ENCODE measurements at places on chromosomes 13 and 19. TPM values are rescaled to one million over a fixed set of nuclear protein-coding genes. Genes with fewer than 3 reads are reported as not detected.

DNA sequence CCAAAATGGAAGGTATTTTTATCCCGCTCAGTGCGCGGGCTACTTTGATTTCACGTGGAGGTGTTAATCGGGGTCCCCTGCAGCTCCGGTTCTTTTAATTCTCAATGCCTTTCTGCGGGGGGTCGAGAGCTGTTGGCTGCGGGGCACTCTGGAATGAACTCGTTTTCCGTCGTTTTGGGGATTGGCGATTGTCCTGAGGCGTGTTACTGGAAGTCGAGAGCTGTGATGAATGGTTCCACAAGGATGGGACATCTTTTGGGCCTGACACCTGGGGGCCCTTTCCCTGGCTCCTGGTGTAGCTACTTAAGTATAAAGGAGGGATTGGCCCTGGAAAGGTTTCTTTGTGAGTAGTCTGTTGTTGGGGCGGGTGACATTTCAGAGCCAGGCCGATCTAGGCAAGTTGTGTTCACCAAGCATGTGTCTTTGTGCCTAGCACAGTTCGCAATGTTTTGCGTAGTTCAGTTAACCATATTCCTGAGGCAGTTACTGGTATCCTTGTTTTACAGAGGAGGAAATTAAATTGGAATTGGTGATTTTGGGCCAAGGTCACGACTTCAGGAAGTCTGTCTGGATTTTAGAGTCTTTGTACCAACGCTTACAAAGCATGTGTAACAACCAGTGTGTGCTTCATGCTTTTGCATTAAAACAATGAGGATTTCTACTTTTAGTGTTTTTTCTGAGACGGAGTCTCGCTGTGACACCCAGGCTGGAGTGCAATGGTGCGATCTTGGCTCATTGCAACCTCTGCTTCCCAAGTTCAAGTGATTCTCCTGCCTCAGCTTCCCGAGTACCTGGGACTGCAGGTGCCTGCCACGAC lies 846 bp downstream of the RPL13A start:
- peak overlapping the region; percentile 98 for H3K4me3 ChIP-seq
- H3K36me3 ChIP-seq, result peaks cover 7% of the 10 kb centered on the region
- peaks cover 21% of the 10 kb centered on the region for H3K4me1 ChIP-seq
- H3K27ac ChIP-seq, result peak overlapping the region; percentile 91

- DNase-seq, result no peak
- H3K4me1 ChIP-seq, result peaks cover 33% of the 10 kb centered on the region
- no peak overlapping the region for H3K4me3 ChIP-seq
- no peaks in the 10 kb centered on the region for H3K36me3 ChIP-seq
- no peak overlapping the region for H3K27ac ChIP-seq
- no peaks in the 10 kb centered on the region for H3K27me3 ChIP-seq
These were observed 1.3 kb downstream of the SOX21 start for GRCh38 chr13:94710881-94711560.

- H3K27me3 ChIP-seq, result no peaks in the 10 kb centered on the region
- no peak overlapping the region for H3K4me3 ChIP-seq
- DNase-seq, result no peak
- no peaks in the 10 kb centered on the region for H3K36me3 ChIP-seq
- no peaks in the 10 kb centered on the region for H3K4me1 ChIP-seq
- peak overlapping the region; percentile 72 for H3K27ac ChIP-seq
These were observed 37.3 kb downstream of the KL start for GRCh38 chr13:33053397-33054066.

ZBTB45 gene
- total RNA-seq, result 10.7 TPM

DNA sequence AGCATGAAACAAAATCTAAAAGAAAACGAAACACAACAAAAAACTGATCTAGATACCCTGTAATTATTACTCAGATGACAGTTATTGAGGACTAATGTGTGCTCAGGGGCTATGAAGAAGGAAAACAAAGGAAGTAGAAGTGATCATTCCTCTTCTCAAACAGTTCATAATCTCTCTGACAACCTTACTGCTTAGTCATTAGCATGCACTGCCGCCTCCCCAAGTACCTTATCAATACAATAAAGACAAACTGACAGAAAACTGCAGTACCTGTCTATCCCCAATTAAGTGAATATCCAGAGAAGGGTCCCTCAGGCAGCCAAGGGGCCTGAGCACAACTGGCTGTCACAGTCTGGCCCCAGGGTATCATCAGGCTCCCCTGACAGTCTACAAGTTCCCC lies 22.0 kb upstream of the POU4F1 start:
- H3K27ac ChIP-seq, result no peak overlapping the region
- no peaks in the 10 kb centered on the region for H3K4me1 ChIP-seq
- no peaks in the 10 kb centered on the region for H3K27me3 ChIP-seq

GRCh38 chr19:29664753-29665214 lies 477 bp upstream of the PLEKHF1 start:
- H3K27me3 ChIP-seq, result no peaks in the 10 kb centered on the region
- no peak for DNase-seq
- no peaks in the 10 kb centered on the region for H3K36me3 ChIP-seq
- peaks cover 48% of the 10 kb centered on the region for H3K4me1 ChIP-seq

- no peaks in the 10 kb centered on the region for H3K27me3 ChIP-seq
- H3K27ac ChIP-seq, result no peak overlapping the region
- no peak overlapping the region for H3K4me3 ChIP-seq
- H3K4me1 ChIP-seq, result no peaks in the 10 kb centered on the region
- no peak for DNase-seq
- peaks cover 13% of the 10 kb centered on the region for H3K36me3 ChIP-seq
These were observed 48.2 kb upstream of the GPI start for GRCh38 chr19:34316741-34317301.

DNA sequence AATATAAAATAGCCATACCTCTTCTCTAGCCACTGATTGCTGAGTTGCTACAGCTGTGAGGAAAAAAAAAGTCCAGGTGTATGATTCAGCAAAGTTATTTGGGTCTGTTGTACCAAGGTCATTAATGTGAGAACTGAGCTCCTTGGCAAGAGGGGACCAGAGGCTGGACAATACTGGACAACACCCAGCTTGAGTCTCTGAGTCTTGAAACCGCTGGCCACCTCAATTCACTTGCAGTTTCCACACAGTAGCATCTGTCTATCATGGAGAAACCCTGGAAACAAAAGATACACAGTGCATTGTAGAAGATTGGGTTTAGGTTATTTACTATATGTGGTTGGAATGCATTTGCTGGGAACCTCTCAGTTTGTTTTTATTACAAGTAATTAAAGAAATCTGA lies 60.4 kb downstream of the WDFY2 start:
- H3K4me3 ChIP-seq, result no peak overlapping the region
- DNase-seq, result no peak
- peak overlapping the region; percentile 45 for H3K27ac ChIP-seq

ARHGAP33 gene
- 46.8 TPM for total RNA-seq

DNA sequence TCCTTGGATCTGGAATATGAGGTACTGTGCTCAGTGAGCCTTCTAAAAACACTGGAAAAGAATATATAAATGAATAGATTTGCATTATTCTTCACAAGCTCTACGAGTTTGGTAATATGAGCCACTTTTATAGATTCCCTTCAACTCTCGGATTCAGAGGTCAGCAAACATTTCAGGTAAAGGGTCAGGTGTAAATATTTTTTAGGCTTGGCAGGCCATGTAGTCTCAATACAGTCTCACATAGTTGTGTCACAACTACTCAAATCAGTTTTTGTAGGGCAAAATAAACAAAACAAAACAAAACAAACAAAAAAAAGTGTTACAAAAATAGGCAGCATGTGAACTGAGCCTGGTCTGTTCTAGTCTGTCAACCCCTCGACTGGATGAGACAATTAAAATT lies 57.4 kb downstream of the PSPC1 start:
- H3K4me3 ChIP-seq, result no peak overlapping the region
- H3K4me1 ChIP-seq, result no peaks in the 10 kb centered on the region
- H3K27ac ChIP-seq, result no peak overlapping the region
- H3K27me3 ChIP-seq, result no peaks in the 10 kb centered on the region
- no peak for DNase-seq
- H3K36me3 ChIP-seq, result peaks cover 45% of the 10 kb centered on the region

- no peaks in the 10 kb centered on the region for H3K27me3 ChIP-seq
- DNase-seq, result no peak
- no peaks in the 10 kb centered on the region for H3K4me1 ChIP-seq
- H3K36me3 ChIP-seq, result peaks cover 16% of the 10 kb centered on the region
These were observed 42.9 kb upstream of the ZNF14 start for GRCh38 chr19:19775891-19776205.

DACT3 gene
- total RNA-seq, result 7.4 TPM

SLC25A41 gene
- total RNA-seq, result 0.63 TPM

GSX1 gene
- total RNA-seq, result not detected

DNA sequence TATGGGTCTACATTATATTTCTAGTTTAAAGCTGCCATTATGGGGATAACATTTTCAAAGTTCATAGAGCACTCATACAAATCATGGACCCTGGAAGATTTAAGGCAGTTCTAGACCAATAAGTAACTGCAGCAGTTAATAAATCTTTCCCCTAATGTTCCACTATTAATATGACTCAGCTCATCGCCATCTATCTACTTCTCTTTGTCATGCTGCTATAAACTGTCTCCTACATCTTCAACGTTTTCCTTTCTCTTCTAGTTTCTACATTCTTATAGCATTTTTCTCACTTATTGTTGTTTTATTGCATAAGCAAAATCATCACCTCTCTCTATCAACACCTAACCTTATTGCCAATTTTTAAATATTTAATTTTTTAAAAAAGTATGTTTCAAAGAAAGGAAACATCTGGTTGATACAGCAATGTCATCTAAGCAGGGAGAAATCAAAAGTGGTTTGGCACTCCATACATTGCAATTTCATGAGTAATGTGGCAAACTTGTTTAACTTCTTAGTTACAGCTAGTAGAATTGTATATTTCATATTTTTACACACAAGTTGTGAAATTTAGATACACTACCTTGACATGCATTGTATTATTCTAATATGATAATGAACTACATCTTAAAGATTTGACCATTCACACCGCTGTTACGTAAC lies 1500.4 kb upstream of the MIR17HG start:
- no peak for DNase-seq
- no peaks in the 10 kb centered on the region for H3K36me3 ChIP-seq

DNA sequence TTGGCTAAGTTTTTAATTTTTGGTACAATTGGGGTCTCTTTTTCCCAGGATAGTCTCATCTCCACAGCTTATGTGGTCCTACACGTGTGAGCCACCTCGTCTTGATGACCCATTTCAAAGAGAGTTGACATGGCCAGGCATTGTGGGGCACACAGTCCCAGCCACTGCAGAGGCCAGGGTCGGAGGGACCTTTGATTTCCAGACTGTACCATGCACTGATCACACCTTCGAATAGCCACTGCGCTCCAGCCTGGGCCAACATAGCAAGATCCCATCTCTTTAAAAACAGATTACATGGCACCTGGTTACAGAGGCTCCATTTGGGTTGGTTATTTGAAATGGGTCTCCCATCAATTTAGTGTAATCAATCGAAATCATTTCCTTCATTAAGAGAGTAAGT lies 71.6 kb downstream of the DPRX start:
- no peaks in the 10 kb centered on the region for H3K27me3 ChIP-seq
- no peak overlapping the region for H3K27ac ChIP-seq
- H3K4me3 ChIP-seq, result no peak overlapping the region
- no peak for DNase-seq
- H3K4me1 ChIP-seq, result no peaks in the 10 kb centered on the region

GRCh38 chr19:13957051-13957450 lies 4.7 kb downstream of the DCAF15 start:
- H3K36me3 ChIP-seq, result peaks cover 2% of the 10 kb centered on the region
- no peak overlapping the region for H3K4me3 ChIP-seq
- no peak for DNase-seq
- no peak overlapping the region for H3K27ac ChIP-seq

- no peaks in the 10 kb centered on the region for H3K4me1 ChIP-seq
- peak; percentile 89 for DNase-seq
- no peaks in the 10 kb centered on the region for H3K27me3 ChIP-seq
- H3K36me3 ChIP-seq, result peaks cover 3% of the 10 kb centered on the region
These were observed 29.4 kb downstream of the SPC24 start for GRCh38 chr19:11125994-11126685.

DNA sequence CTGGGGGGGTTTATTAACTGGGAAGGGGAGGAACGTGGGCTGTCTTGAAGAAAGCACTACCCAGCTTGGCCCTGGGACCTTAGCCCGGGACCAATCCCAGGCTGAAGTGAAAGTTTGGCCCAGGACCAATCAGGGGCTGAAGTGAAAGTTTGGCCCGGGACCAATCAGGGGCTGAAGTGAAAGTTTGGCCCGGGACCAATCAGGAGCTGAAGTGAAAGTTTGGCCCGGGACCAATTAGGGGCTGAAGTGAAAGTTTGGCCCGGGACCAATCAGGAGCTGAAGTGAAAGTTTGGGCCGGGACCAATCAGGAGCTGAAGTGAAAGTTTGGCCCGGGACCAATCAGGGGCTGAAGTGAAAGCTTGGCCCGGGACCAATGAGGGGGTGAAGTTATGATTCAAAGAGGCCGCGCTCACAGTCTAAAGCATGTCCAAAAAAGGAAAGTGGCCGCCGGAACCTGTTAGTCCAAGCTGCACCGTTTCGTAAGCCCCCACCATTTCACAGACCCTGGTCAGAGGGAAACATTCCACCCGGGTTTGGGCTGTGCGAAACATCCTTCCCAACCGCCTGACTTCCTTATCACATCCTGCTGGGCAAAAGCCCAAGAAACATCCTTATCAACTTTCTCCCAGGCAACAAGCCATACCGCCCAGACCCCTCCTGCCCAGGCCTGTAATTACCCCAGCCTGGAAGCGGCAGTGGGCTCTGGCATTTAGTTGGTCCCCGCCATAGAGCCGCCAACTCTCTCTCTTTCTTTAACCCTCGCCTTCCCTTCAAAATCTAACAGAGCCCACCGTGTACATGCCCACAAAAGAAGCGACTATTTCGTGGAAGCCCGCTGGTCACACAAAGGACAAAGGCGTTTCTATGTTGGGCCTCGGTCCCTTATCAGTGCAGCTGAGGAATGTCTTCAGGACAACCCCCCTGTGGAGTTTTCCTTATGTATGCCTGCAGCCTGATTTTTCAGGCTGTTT lies 1.1 kb downstream of the ZNF850 start:
- H3K36me3 ChIP-seq, result peaks cover 33% of the 10 kb centered on the region
- H3K27me3 ChIP-seq, result no peaks in the 10 kb centered on the region
- H3K4me1 ChIP-seq, result no peaks in the 10 kb centered on the region

DNA sequence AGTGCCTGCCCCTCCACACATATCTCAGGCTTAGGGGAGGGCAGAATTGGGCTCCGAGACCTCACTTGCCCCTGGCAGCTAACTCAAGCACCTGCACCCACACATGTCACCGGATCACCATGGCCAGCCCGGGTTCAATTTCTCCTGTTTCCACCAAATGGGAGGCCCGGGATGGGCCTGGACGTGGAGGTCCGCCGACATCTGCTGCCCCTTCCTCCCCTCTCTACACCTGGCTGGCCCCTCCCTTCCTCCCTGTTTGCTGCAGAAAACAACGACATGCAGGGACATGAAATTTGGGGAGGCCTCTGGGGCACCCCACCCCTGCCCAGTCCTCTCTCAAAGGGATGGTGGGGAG lies 1.3 kb downstream of the PRKD2 start:
- DNase-seq, result no peak
- no peaks in the 10 kb centered on the region for H3K36me3 ChIP-seq
- H3K4me3 ChIP-seq, result peak overlapping the region; percentile 81
- H3K27ac ChIP-seq, result peak overlapping the region; percentile 96
- H3K4me1 ChIP-seq, result no peaks in the 10 kb centered on the region
- H3K27me3 ChIP-seq, result no peaks in the 10 kb centered on the region

GRCh38 chr13:107379407-107380155 lies 811.6 kb upstream of the ARGLU1 start:
- H3K4me1 ChIP-seq, result no peaks in the 10 kb centered on the region
- no peaks in the 10 kb centered on the region for H3K27me3 ChIP-seq
- H3K36me3 ChIP-seq, result no peaks in the 10 kb centered on the region
